ENCODE measurements at places on chromosomes 5 and 9.

DNA sequence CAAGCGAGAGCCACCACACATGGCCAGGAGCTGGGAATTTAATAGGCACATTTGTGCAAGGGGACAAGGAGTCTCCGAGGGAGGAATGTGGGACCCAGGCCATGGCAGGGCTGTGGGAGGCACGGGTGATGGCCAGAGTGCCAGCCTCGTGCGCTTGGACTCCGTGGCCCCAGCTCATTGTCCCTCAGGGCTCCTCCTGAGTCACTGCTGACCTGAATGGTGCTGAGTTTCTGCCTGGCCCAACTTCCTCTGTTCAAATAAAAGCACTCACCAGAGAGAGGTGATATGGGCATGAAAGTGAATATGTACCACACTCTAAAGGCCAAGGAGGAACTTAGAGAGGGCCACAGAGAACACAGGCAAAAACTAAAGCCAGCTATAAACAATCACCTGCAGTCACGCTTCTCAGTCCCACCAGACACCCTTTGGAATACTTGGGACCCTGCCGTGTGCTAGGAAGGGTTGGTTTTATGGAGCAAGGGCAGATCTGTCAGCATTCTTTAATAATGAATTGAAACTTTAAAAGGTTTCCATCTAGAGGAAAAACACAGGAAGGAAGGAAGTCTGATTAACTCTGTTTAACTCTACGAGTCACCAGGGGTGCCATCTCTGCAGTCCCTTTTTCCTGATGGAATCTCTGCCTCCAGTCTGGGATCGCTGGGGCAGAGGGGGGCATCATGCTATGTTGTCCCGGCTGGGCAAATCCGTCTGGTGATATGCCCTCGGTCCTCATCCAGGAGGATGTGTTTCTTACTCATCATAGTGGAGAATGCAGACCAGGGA lies 25.1 kb upstream of the UBE2QL1 start:
- DNase-seq = no peak

DNA sequence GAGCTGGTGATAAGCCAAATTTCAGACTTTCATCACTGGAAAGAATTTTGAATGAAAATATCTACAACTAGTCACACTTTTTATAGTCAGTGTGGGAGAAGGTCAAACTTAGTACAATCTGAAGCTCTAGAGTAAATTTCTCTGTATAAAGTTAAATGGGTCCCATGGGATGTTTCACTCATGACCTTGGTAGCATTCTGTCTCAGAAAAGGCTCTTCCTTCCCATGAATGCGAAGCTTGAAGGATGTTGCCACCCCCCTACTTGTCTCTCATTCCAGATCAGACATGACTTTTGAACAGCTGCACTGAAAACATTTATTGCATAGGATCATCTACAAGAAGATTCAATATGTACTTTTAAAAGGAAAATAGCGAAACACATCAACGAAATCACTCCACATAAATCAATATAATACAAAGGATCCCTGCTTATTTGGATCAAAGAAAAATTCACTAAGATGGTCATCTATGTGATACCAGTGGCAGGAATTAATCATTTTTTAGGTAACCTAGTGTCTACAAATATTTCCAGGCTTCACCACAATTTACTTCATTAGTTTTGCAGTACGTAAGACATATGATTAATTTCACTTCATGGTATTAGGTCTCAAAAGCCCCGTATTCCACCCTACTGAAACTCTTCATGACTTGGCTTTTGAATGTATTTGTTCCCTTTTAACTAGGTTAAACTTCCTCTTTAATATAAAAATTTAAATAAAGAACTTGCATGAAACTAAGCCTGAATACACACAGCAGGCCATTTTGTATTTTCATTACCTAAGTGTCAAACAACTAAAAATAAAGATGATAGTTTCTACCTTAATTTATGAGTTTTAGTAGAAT lies 4.4 kb downstream of the ST8SIA4 start:
- DNase-seq = no peak

- no peak for DNase-seq
Measured at GRCh38 chr5:56039985-56040384, 45.2 kb upstream of the IL6ST start.

DNA sequence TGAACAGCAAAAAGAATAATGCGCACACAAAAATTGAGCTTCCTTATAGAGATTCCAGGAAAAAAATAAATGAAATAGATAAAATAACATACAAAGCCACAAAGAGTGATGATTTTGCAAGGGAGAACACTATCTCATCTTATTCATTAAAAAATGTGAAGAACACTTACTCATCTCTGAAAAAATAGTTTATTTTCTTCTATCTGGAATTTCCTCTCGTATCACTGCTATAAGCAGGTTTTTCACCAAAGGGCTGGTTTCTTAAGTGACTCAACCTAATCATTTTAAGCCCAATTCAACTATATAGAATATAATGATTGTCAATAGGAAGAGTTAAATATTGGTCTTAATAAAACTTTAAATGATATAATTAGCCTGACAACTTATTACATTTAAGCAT lies 504.9 kb downstream of the NR2F1-AS1 start:
- DNase-seq = no peak

DNA sequence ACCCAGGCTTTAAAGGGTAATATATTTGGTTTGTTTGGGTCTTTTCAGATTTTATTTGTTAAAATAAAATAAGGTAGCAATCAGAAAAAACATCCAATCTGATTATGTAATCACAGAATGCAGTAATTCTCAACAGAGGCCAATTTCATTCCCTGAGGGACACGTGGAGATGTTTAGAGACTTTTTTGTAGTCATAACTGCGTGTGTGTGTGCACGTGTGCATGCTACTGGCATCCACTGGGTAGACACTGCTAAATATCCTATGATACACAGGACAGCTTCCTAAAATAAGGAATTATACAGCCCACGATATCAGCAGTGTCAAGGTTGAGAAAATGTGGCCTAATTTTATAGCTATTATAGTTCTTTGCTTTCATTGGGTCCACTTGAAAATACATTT lies 180.8 kb upstream of the KLF9 start:
- peak; percentile 73 for DNase-seq

GRCh38 chr5:159094745-159095144 lies 5.0 kb downstream of the EBF1 start:
- peak; percentile 82 for DNase-seq

- DNase-seq = peak; percentile 97
Measured at GRCh38 chr9:136051837-136052471, 43.1 kb downstream of the NACC2 start.

DNA sequence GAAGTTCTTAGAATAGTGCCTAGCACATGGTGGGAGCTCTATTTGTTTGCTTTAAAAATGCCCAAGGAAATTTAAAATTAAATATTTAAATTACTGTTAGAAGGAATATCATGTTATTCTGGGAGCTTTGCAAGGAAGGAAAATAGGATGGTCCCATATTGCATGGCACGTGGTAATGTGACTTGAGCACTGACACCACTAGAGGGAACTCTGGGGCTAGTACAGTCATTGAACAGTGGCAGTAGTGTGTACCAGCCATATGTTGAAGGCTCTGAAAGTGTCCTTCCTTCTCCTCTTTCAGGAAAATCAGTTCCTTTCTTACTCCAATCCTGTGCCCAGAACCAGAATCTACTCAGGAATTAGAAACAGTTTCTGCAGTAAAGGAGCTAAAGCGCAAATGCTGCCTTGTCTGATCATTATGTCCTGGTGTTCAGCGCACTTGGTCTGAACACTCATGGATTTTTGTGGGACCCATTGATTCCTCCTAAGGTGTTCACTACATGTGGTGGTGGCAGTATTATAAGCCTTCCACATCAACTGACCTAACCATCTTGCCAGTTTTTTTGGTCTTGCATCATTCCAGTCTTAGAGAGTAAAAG lies 54.1 kb downstream of the GDA start:
- DNase-seq = peak; percentile 23

DNA sequence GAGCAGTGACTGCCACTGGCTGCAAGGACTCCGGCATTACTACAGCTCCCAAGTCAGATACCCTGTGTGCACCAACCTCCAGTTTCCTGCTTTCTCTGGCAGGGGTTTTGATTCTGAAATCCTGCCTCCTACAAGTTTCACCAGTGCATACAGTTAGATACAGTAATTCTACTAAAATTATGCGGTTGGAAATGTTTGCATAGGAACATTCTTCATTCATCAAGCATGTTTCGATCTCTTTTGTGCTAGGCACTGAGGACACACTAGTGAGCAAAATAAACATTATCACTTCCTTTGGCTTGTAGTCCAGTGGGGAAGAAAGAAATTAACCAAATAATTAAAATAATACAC lies 152.2 kb downstream of the TMEM167A start:
- no peak for DNase-seq

GRCh38 chr5:62143268-62144229 lies 162.5 kb upstream of the KIF2A start:
- peak; percentile 19 for DNase-seq

DNA sequence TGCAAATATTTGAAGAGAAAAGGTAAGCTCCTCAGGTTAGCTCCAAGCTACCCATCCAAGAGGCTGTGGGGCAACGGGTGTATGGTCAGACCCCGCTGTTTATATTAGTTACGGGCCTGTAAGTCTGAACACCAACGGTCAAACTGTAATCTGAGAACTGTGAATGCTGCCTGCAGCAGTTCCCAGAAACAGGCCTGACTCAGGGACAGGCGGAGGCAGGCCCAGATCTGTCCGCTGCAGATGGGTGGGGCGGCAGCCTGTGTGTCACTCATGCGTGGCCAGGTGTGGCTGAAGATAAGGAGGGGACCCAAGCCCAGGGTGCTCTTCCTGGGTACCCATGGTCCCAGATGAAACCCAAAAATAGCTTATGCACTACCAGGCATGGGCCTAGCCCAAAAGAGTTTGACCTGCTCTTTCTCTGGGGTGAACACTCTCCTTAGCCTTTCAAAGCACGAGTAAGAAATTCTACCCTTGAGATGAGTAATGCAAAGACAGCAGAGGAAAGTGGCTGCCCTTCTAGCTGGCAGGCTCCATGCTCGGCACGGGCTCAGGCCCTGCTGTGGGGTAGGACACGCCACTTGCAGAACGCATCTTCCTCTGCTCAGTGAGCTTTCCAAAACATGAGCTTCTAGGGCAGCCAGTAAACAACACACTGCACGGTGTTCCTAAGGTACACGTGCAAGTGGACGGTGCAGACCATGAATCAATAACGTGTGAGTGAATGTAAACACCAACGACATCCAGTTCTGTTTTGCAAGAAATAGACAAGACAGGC lies 9.1 kb downstream of the UBAC1 start:
- no peak for DNase-seq

DNA sequence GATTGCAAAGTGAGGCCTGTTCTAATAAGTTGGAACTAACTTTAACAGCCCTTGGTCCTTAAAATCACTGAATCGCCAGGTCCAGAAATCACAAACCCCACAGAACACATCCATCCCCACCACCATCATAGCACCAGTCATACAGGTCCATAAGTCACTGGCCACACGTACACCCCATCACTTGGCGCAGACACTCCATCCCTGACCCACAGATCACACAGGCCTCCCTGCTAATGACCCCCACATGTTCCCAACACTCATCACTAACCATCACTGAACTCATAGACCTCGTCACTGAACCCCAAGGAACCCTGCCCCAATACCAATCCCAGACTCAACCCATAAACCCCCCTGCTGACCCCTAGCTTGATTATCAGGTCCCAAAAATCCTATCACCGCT lies 41.2 kb upstream of the ZNF300 start:
- DNase-seq = peak; percentile 6

GRCh38 chr9:89359751-89360261 lies 41.5 kb downstream of the SECISBP2 start:
- DNase-seq = peak; percentile 40

GRCh38 chr5:7325975-7326913 lies 69.7 kb upstream of the ADCY2 start:
- peak; percentile 65 for DNase-seq

- DNase-seq = no peak
Measured at GRCh38 chr5:124728331-124728967, 18.0 kb downstream of the ZNF608 start.

- no peak for DNase-seq
Measured at GRCh38 chr9:135443797-135444425, 35.7 kb upstream of the PPP1R26 start.

DNA sequence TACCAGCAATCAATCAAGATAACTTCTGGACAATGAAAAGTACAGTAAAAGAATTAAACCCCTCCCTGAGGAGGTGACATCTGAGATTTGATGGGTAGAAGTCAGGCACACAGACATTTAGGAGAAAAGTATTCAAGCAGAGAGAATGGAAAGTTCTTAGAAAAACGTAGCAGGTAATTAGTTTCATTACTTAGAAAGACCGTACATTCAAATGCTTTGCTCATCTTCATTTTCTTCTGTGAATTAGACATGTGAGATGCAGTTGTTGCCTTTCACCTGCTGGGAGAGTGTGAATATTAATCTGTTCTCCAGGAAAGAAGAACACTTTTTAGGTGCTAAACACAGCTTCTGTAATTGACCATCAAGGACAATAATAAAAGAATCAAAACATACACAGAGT lies 71.3 kb upstream of the PPP1R2B start:
- DNase-seq = no peak

DNA sequence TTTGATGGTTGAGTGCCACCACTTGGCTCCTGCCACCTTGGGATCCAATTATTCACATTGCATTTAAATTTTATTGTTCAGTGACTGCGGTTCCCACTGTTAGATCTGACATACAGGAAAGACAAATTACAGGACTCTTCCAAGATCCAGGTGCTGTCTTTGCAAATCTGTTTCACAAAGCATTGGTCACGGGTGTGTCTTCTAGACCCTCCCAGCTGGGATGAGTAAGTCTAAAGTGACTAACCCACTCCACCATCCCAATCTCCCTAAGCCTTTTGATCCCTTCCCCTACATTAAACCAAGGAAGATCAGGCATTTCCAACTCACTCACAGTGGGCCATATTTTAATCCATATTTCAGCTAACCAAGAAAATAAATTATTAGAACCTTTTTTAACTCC lies 1016.3 kb upstream of the CTNND2 start:
- DNase-seq = no peak

- no peak for DNase-seq
Measured at GRCh38 chr9:133715295-133715865, 22.8 kb downstream of the SARDH start.

DNA sequence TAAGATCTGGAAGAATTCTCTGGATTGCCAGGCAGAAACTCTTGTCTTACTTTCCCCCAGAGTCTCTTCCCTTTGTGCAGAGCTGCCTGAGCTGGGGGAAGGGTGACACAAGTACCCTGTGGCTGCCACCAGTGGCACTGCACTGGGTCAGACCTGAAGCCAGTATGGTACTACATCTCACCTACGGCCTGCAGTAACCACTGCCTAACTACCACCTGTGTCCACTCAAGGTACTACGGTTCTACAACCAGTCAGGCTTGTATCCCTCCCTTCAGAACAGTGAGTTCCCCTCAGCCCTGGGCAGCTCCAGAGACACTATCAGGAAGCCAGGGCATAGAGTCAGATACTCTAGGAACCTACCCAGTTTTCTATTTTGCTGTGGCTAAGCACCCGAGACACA lies 212.0 kb upstream of the POU5F2 start:
- no peak for DNase-seq
